ENCODE measurements at places on chromosomes 11 and 22.

- no peak for DNase-seq
Observed at GRCh38 chr11:61632096-61632495, 48.1 kb upstream of the DAGLA start.

- DNase-seq = no peak
Observed at GRCh38 chr11:77884186-77884828, 63.4 kb downstream of the AAMDC start.

DNA sequence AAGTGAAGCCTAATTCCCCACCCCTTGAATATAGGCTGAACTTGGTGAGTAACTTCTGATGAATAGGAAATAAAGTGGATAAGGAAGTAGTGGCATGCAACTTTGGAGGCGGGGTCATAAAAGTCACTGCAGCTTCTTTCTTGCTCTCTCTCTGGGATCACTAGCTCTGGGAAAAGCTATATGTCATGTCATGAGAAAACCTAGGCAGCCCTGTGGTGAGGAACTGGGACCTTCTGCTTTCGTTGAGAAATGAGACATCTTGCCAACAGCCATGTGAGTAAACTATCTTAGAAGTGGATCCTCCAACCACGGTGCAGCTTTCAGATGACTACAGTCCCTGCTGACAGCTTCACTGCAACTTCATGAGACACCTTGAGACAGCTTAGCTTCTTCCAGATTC, 15.7 kb downstream of the ZNF214 start:
- no peak for DNase-seq

GRCh38 chr22:29043906-29044575, 17.6 kb downstream of the C22orf31 start:
- DNase-seq = no peak

GRCh38 chr22:24051568-24051967, 40.5 kb downstream of the CABIN1 start:
- no peak for DNase-seq

- no peak for DNase-seq
Observed at GRCh38 chr11:126426820-126427749, 71.6 kb downstream of the ST3GAL4 start.

GRCh38 chr11:62687508-62688396, 1.6 kb downstream of the LRRN4CL start:
- no peak for DNase-seq

DNA sequence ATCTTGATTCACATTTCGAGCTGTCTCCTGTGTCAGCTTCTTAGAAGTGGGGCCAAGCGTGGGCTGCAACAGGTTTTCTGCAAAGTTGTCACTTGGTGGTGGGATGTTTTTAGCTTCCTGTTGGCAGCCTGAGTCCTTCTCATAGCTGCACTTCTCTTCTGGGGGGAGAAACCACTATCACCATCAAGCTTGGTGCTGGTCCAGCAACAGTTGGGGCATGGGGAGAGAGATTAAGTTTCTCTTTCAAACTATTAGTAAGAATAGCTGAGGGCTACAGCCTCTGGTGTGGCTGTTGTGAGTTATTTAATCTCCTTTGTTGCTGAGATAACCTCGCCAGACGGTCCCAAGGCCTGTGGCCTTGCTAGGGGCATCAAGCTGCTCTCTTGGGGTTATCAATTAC, 123.3 kb upstream of the CRYBB3 start:
- no peak for DNase-seq

- DNase-seq = no peak
Observed at GRCh38 chr11:45205978-45206377, 59.5 kb downstream of the PRDM11 start.

DNA sequence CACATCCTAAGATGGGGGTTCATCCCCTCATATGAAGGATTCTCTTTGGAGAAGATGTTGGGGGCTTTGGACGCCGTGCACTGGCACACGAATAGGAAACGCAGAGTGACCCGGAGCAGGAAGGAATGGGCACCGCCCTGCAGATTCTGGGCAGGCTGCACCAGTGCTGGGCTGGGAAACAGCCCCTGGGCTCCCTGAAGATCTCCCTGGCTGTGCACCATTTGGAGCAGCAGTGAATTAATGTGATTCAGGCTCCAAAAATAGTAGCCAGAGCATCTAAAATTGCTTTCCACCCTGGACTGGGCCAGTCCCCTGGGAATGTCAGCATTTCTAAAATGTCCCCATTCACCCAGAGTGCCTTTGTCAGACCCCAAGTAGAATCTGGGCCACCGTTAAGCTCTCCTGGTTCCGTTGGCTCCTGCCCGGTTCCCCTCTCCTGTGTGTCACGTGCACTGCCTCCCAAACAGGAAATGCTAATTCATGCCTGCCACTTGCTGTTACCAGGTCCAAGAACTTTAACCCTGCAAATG, 18.6 kb downstream of the IRAG1 start:
- DNase-seq = no peak

GRCh38 chr22:38418589-38418988, 36.4 kb downstream of the KCNJ4 start:
- no peak for DNase-seq

DNA sequence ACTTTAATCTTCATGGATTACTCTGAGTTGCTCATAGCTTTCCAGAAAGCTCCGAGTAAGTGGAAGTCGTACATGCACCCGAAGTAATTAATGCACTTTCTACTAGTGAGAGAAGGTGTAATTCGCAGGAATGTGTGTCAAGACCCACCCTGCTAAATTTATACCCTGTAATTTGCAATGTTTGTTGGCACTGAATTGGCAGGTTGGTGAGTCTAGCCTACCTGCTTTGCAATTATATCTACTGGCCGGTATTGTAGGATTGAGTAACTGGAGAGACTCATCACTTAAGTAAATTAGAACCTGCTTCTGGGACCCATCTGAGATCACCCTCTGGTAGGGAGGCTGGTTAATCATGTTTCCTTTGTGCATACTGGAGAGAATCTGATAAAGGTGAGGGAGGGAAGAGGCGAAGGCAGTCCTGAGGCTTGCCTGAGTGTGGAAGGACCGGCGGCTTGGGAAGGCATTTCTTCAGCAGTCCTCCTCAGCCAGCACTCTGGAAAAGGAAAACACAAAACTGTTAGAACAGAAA, 63.3 kb downstream of the LDLRAD3 start:
- no peak for DNase-seq

- no peak for DNase-seq
Observed at GRCh38 chr22:27800250-27801201, 1.0 kb downstream of the MN1 start.

GRCh38 chr11:132200353-132200936, 830.0 kb downstream of the NTM start:
- DNase-seq = no peak

DNA sequence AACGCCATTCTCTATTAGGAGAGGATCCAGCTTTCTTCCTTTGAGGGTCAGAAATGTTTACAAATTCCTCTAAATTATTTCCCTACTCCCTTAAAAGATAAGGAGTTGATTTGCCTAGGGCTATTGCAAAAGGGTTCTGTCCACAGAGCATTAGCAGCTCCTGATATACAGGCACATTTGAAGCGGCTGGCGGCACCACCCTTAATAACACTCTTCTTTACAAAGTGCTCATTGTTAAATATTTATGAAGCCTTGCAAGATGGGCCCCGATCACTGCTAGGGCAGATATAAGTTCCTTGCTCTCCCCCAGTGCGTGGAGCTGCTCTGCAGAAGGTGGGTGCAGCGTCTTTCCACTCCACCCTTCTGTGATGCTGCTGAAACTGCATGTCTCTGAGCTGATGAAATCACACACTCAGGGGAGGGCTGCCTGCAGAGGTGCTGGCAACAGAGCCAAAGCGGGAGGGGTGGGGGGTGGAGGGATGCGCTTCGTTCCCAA, 116.7 kb upstream of the NTM start:
- DNase-seq = no peak

- DNase-seq = no peak
Observed at GRCh38 chr22:27144321-27144720, 486.9 kb downstream of the MIAT start.

DNA sequence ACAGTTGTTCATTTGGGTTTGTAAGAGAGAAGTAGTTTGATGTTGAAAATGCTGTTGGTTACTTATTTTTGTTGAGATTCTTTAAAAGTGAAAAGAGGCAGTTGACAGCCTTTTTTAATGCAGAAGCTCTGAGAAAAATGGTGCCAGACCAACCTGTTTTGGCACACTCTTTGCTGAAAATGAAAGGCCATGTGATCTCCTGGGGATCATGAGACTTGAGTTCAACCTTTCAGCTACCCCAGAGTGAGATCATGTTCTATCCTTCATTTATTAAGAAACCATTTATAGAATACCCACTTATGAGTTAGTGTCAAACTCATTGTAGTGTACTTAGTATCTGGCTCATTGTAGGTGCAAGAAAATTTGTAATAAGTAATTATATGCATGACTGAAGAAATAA, 196.2 kb downstream of the MAML2 start:
- DNase-seq = no peak

DNA sequence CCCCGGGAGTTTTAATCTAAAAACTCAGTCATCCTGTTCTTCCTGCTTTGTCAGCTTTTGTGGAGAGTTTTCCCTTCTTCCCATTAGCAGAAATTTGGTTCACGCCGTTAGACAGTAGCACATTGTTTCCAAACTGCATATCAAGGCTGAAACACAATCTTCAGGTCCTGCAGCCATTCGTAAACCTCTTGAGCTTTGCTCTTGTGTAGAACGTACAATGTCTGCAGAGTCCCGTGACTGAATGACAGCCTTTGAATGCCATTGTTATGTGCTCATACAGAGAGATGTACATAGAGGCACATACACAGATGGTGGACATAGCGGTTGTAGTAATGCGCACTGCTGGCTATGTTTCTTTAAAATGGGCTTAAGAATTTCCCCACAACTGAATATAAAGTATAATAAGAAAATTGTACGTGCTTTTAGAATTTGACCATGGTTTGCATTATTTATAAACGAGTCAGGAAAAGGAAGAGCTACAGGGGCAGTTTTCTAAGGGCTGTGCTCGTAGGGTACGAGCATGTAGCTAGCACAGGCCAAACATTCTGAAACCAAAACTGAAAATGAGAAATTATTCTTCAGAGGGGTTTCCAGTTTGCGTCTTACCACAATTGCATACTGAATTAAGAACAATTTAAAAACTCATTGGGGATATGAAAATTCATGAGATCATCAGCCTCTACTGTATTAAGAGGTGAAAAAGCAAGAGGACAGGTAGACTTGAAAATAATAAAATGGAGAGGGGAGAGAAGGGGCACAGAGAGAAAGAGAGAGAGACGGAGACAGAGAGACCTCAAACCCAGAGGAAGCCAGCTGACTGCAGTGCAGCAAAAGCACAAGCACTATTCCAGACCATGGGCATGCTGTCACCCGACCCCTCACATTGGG, 310.1 kb downstream of the CADM1 start:
- no peak for DNase-seq

GRCh38 chr11:72924568-72925190, 110.5 kb downstream of the ATG16L2 start:
- DNase-seq = peak; percentile 22

DNA sequence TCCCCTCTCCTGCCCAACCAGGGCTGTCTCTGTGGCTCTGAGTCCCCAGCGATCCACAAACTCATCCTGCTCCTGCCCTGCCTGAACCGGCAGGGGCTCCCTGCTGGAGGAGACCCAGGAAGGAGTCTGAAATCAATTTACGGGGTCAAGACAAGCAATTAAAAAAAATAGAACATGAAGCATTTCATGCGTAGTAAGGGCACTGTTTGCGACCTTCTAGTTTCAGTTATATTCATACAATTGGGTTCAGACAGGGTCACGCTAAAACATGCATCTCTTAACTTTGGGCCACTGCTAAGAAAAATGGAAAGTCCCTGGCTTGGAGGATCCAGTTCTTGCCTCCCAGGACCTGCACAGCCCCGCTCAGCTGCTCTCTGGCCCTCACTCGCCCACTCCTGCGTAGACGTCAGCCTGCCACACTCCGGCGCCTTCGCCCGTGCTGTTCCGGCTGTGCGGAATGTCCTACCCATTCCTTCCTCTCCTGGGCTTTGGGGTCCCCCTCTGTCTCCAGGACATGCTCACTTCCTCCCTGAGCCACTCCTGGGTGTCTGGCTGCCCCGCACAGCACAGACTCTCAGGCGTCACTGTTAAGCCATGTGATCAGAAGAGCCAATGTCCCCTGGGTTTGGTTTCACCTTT, 12.8 kb downstream of the NFAM1 start:
- DNase-seq = no peak

- peak; percentile 74 for DNase-seq
Observed at GRCh38 chr11:96015906-96016565, 92.1 kb upstream of the MTMR2 start.

GRCh38 chr22:46195487-46196165, 45.3 kb downstream of the PPARA start:
- DNase-seq = no peak

DNA sequence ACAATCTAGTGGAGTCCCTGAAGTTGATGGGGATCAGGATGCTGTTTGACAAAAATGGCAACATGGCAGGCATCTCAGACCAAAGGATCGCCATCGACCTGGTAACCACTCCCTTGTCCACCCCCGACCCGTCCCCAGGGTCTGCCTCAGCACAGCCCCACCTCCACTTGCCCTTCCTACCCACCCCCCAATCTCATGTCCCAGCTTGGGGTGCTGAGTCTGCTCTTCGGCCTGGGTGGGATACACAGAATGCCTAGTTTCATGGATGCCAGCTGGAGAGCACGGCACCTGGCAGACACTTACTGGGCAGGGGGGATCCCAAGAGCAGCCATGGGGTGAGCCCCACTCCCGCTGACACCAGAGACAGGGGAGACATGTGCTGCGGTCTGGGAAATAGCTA, 12.1 kb downstream of the SERPIND1 start:
- no peak for DNase-seq

- no peak for DNase-seq
Observed at GRCh38 chr11:121717296-121717695, 264.5 kb upstream of the SORL1-AS1 start.

DNA sequence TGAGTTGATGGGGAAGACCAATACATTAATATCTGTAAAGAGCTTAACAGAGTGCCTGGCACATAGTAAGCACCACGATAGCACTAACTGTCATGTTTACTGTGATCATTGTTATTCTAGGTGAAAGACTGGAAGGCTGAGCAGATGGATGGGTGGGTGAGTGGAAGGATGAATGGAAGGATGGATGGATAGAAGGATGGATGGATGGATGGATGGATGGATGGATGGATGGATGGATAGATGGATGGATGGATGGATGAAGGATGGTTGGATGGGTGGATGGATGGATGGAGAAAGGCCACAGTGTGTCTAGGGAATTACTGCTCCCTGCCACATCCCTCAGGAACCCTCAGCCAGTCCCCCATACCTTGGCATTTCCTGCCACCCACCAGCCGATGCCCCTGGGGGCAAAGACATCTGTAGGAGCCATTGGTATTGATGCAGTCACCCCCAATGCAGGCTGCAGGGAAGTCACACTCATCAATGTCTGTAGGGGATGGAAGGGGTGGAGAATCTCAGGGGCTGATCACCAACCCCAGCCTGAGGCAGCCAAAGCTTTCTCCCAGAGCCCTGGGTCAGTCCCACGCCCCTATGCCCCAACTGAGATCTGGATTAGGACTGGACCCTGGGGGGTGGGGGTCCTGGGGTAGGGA, 15.3 kb downstream of the LTBP3 start:
- DNase-seq = no peak

DNA sequence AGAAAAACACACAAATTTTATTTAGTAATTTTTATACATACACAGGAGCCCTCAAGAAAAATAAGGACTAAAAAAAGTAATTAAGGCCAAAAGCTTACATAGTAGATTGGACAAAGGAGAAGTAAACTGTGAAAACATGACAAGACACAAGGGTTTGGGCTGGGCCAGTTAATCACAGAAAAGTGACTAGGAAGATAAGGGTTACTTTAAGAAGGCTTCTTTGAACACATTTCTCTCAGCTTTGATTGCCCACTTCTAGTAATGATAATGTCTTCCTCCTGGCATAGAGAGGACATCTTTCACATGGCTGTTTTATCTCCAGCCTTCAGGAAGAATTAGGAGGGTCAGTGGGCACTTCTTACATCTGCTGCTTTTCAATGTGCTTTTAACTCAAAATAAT, 3.4 kb downstream of the RNF141 start:
- no peak for DNase-seq

Data from Jurkat, Clone E6-1 (cell line).